ENCODE measurements at places on chromosomes 5 and 9.

DNA sequence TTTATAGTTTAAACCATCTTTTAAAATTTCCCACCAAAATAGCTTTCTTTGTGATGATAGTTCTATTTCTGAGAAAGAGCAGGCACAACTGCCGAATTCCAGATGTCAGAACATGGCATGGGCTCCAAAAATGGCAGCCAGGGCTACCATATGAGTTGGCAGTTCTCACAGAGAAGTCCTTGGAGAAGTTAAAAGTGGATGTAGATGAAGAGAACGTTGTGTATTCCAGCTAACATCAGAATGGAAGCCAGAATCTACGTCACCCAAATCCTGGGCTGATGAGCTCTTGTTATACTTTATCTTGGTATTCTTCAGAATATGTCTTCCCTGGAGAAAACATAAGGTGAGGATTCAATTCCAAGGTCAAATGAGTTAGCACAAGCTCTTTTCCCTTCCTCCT is 66.9 kb upstream of the BASP1 start:
- no peaks in the 10 kb centered on the region for H3K36me3 ChIP-seq
- no peak for DNase-seq
- no peaks in the 10 kb centered on the region for H3K4me1 ChIP-seq
- no peak overlapping the region for H3K27ac ChIP-seq
- H3K27me3 ChIP-seq: no peaks in the 10 kb centered on the region
- no peak overlapping the region for H3K4me3 ChIP-seq

- no peaks in the 10 kb centered on the region for H3K36me3 ChIP-seq
- H3K27me3 ChIP-seq: no peaks in the 10 kb centered on the region
- no peak overlapping the region for H3K4me3 ChIP-seq
- no peak for DNase-seq
- no peaks in the 10 kb centered on the region for H3K4me1 ChIP-seq
Observed at GRCh38 chr5:91011029-91011428, 372.1 kb downstream of the ARRDC3 start.

- H3K4me1 ChIP-seq: no peaks in the 10 kb centered on the region
- no peak overlapping the region for H3K4me3 ChIP-seq
- no peaks in the 10 kb centered on the region for H3K27me3 ChIP-seq
Observed at GRCh38 chr9:99050292-99050911, 54.5 kb upstream of the TGFBR1 start.

DNA sequence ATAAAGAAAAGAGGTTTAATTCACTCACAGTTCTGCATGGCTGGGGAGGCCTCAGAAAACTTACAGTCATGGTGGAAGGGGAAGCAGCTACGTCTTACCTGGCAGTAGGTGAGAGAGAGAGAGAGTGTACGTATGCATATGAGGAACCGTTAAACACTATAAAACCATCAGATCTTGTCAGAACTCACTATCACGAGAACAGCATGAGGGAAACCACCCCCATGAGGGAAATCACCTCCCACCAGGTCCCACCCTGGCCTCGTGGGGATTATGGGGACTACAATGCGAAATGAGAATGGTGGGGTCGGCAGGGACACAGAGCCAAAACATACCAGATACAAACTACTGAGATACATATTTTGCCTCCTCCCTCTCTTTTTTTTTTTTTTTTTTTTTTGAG is 10.8 kb upstream of the FER start:
- DNase-seq: no peak
- H3K27me3 ChIP-seq: no peaks in the 10 kb centered on the region
- no peaks in the 10 kb centered on the region for H3K4me1 ChIP-seq
- no peak overlapping the region for H3K27ac ChIP-seq
- H3K36me3 ChIP-seq: no peaks in the 10 kb centered on the region
- no peak overlapping the region for H3K4me3 ChIP-seq

GRCh38 chr5:38853753-38854470 is 8.1 kb downstream of the OSMR start:
- H3K36me3 ChIP-seq: no peaks in the 10 kb centered on the region
- no peak overlapping the region for H3K4me3 ChIP-seq
- peaks cover 8% of the 10 kb centered on the region for H3K4me1 ChIP-seq
- H3K27ac ChIP-seq: no peak overlapping the region

DNA sequence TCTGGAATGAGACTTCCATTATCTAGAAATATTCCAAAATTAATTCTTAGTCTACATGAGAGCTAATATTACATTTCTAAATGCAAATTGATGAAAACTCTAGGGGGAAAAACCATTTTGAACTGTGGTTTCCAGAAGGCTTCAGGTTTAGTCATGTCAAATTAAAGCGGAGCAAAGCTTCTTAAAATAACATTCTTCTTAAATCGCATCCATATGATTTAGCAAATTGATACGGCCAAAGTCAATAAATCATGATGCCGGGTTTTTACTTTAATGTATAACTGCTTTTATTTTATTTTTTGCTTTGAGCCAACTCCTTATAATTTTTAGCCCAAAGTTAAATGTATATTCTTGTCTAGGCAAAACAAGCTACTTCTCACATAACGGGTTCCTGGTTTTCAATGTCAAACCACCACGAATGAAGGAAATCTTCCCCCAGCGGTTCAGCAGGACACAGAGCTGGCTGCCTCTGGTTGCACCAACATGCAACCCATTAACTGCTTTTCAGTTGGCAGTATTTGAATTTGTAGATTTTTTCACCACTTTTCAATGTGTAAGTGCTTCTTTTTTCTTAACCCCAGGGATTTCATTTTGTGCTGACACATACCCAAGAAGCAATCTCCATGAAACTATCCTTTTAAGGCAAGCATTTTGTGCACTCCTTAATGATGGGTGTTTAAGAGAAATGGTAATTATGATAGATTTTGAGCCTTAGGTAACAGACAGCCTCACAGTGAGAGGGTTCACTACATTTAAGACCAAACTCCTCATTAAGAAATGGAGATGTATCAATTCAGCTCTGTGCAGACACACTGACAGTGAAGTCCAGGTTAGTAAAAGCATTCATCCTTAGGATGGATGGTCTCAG is 35.5 kb downstream of the EFNA5 start:
- no peak overlapping the region for H3K27ac ChIP-seq
- H3K4me3 ChIP-seq: no peak overlapping the region
- no peak for DNase-seq
- H3K36me3 ChIP-seq: no peaks in the 10 kb centered on the region
- H3K27me3 ChIP-seq: no peaks in the 10 kb centered on the region

DNA sequence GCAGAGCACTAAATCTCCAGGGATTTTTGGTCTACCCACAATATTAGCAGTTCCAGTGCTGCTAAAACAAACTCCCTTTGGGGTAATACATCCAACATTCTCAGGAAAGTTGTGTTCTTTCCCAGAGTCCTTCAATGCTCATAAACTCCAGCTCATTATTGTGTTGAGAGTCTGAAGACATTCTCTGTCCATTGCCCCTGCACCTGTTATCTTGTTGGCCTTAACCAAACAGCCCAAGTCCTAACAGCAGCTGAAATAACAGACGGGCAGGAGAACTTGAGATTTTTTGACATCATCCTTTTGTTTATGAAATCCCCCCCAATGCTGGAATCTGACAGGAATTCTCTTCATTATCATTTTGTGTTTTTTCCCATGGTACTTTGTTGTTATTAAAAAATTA is 110.8 kb downstream of the PAPPA start:
- H3K4me1 ChIP-seq: no peaks in the 10 kb centered on the region
- no peak overlapping the region for H3K4me3 ChIP-seq
- no peak overlapping the region for H3K27ac ChIP-seq
- no peak for DNase-seq

DNA sequence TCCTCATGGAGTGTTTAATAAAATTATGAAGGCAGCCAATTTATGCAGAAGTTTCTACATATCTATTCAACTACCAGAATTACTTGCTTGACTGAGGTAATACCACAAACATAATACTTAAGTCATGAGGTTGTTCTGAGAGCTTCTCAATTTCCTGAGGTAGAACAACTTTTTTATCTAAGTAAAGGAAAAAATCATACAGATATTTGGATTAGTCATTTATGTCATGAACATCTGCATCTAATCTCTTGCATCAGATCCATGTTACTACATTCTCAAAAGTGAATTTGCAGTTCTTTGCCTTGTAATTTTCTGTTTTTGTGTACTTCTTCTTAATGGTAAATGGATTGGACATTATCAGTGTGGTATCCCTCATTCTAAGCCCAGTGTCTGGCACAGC is 60.4 kb upstream of the RGMB start:
- H3K27ac ChIP-seq: no peak overlapping the region
- no peaks in the 10 kb centered on the region for H3K27me3 ChIP-seq
- H3K4me3 ChIP-seq: no peak overlapping the region
- no peaks in the 10 kb centered on the region for H3K4me1 ChIP-seq

- no peaks in the 10 kb centered on the region for H3K27me3 ChIP-seq
- no peak for DNase-seq
- no peak overlapping the region for H3K27ac ChIP-seq
Observed at GRCh38 chr9:19998823-19999455, 210.1 kb upstream of the SLC24A2 start.

- no peak overlapping the region for H3K27ac ChIP-seq
- no peak overlapping the region for H3K4me3 ChIP-seq
- no peaks in the 10 kb centered on the region for H3K4me1 ChIP-seq
- DNase-seq: no peak
- H3K27me3 ChIP-seq: no peaks in the 10 kb centered on the region
Observed at GRCh38 chr9:16316456-16316855, 554.0 kb downstream of the BNC2 start.

DNA sequence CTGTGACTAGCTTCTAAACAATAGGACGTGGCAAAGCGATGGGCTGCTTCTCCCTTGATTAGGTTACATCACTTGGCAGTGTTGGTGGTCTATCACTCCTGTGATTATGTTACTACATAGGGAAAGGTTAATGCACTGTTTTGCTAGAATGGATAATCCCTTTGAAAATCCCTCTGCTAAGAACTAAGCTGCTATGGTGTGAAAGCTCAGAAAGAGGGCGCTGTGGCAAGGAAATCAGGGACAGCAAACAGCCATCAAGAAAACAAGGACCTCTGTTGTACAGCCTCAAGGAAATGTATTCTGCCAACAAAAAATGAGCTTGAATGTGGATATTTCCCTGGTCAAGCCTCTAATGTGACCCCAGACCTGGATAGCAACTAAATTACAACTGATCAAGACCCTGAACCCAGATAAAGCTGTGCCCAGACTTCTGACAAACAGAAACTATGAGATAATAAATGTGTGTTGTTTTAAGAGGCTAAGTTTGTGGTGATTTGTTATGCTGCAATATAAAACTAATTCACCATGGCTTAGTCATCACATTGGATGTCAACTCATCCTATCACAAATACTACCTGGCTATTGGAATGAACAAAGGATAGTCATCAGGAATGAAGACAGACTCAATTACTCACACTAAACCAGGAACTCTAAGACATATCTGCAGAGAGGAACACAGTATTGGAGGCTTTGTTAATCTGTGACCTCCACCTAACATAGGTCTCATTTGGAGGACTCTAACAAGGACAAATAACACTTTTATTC is 1215.9 kb downstream of the EFNA5 start:
- no peak overlapping the region for H3K4me3 ChIP-seq
- no peak for DNase-seq
- H3K4me1 ChIP-seq: no peaks in the 10 kb centered on the region
- no peaks in the 10 kb centered on the region for H3K27me3 ChIP-seq

GRCh38 chr5:149166128-149166527 is 24.8 kb downstream of the ABLIM3 start:
- H3K27me3 ChIP-seq: no peaks in the 10 kb centered on the region
- no peak overlapping the region for H3K27ac ChIP-seq
- no peaks in the 10 kb centered on the region for H3K36me3 ChIP-seq
- no peak overlapping the region for H3K4me3 ChIP-seq
- no peaks in the 10 kb centered on the region for H3K4me1 ChIP-seq

DNA sequence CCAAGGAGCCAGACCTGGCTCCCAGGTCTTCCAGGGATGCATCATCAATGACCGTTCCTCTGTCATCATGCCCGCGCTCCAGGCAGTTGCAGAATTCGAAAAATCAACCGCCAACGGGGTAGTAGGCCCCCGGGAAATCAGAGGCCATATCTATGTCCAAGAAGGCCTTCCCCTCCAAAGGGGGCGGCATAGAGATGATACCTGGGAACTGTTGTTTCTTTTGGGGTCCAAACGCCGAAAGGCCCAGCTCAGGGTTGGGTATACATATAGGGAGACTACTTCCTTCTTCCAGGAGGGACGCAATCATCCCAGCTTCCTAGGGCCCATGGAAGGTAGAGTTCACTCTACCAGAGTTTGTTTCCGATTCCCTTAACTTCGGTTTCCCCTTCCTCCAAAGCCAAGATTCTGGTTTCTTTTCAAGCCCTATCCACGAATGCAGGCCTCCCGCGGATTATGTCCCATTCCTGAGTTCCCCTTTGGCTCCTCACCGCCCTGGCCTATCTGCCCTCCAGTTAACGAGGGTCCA is 754 bp downstream of the DCAF12 start:
- no peaks in the 10 kb centered on the region for H3K36me3 ChIP-seq
- no peak for DNase-seq
- peak overlapping the region; percentile 89 for H3K4me3 ChIP-seq
- H3K4me1 ChIP-seq: peaks cover 30% of the 10 kb centered on the region
- no peaks in the 10 kb centered on the region for H3K27me3 ChIP-seq

DNA sequence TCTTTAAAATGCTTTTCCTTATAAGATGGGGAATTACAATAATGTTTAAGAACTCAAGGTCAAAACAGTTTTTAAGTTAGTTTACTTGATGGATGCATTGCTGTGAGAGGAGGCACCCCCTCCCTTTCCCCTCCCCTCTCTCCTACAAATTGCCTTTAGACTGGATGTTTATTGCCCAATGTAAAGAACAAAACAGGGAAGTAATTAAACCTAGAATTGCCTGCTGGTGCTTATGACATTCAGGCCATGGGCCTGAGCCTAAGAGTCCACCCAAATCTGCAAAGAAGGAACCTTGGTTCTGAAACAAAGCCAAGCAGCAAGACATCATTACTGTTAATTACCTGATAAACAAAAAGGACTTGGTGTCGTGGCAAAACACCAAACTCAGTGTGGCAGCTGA is 630.3 kb downstream of the ISL1 start:
- H3K4me3 ChIP-seq: no peak overlapping the region
- no peaks in the 10 kb centered on the region for H3K36me3 ChIP-seq
- H3K4me1 ChIP-seq: no peaks in the 10 kb centered on the region
- no peak overlapping the region for H3K27ac ChIP-seq
- DNase-seq: no peak
- no peaks in the 10 kb centered on the region for H3K27me3 ChIP-seq

- no peak overlapping the region for H3K4me3 ChIP-seq
- DNase-seq: no peak
- H3K36me3 ChIP-seq: no peaks in the 10 kb centered on the region
- H3K27me3 ChIP-seq: no peaks in the 10 kb centered on the region
Observed at GRCh38 chr9:108475813-108476212, 380.0 kb downstream of the ACTL7B start.

GRCh38 chr9:129198319-129199043 is 20.4 kb upstream of the IER5L start:
- no peaks in the 10 kb centered on the region for H3K36me3 ChIP-seq
- H3K27me3 ChIP-seq: no peaks in the 10 kb centered on the region
- DNase-seq: no peak
- H3K4me1 ChIP-seq: no peaks in the 10 kb centered on the region
- H3K4me3 ChIP-seq: no peak overlapping the region

DNA sequence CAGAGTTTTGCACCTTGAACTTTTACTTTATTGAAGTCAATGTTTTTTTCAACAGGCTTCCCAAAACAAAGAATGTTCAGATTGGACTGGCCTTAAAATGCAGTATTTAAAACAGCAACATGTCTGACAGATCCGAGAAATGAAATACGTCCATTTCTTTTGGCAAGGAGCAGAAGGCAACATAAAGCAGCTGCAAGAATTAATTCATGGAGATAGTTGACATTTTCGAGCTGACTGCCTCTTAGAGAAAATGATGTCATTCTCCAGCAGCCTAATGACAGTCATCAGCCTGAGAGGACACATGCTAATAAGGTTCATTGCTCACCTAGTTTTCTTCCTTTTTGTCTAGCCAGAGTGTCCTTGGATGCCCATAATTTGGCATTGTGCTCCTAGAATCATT is 232.2 kb upstream of the SEMA6A start:
- H3K27ac ChIP-seq: no peak overlapping the region
- H3K27me3 ChIP-seq: no peaks in the 10 kb centered on the region
- no peaks in the 10 kb centered on the region for H3K4me1 ChIP-seq
- no peak overlapping the region for H3K4me3 ChIP-seq
- DNase-seq: no peak
